ENCODE measurements at places on chromosomes 5 and 9. TPM values are rescaled to one million over a fixed set of nuclear protein-coding genes. Genes with fewer than 3 reads are reported as not detected.

The SHB gene
- 17.5 TPM for polyA plus RNA-seq

The HRCT1 gene
- polyA plus RNA-seq = 0.84 TPM

The NKD2 gene
- polyA plus RNA-seq = 7.2 TPM

The CENPP gene
- 2.8 TPM for polyA plus RNA-seq

The P4HA2 gene
- polyA plus RNA-seq = 1.4 TPM

The HTR1A gene
- not detected for polyA plus RNA-seq

The ZMAT2 gene
- polyA plus RNA-seq = 170 TPM

The CLPTM1L gene
- 78.9 TPM for polyA plus RNA-seq

The OGN gene
- polyA plus RNA-seq = 0.12 TPM

The SPINK4 gene
- not detected for polyA plus RNA-seq

The ABO gene
- not detected for polyA plus RNA-seq

The FGF18 gene
- 1.2 TPM for polyA plus RNA-seq

The KIAA0825 gene
- 5.1 TPM for polyA plus RNA-seq
